ENCODE measurements at places on chromosomes 1 and 21. TPM values are rescaled to one million over a fixed set of nuclear protein-coding genes. Genes with fewer than 3 reads are reported as not detected.

DNA sequence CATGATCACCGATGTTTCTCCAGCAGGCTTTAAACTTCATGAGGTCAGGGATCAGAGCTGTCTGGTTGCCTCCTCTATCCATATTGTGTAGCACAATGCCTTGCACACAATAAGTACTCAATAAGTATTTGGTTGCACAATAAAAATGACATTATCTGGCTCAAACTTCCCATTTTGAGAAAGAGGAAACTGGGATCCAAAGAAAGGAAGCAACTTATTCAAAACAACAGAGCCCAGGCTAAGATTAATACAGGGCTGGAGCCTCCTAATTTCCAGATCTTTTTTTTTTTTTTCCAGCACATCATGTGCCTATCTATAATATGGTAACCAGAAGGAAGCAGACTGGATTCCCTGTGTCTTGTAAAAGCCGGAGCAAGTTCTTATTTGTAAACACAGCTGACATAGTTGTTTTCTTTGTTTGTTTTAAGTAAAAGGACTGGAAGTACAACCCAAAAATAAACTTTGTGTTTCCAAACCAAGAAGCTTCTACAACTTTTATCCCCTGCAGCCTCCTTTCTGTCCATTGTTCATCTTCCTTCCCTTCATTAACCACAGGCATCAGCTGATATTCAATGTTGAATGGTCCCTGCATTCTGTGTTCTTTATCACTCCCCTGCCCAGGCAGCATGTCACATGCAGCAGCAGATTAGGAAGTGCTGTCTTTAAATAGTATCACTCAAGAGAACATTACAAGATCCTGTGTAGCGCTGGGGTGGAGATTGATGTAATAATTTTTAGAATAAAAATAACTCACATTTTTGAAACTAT, 71.2 kb upstream of the HOOK1 start:
- no peak overlapping the region for H3K27ac ChIP-seq
- no peak overlapping the region for H3K4me3 ChIP-seq
- H3K36me3 ChIP-seq = no peaks in the 10 kb centered on the region
- H3K27me3 ChIP-seq = no peaks in the 10 kb centered on the region

GRCh38 chr1:27864264-27864895, 8.0 kb upstream of the THEMIS2 start:
- no peak overlapping the region for H3K27ac ChIP-seq
- peaks cover 55% of the 10 kb centered on the region for H3K4me1 ChIP-seq
- H3K36me3 ChIP-seq = no peaks in the 10 kb centered on the region
- DNase-seq = no peak
- H3K4me3 ChIP-seq = no peak overlapping the region

GRCh38 chr1:235357485-235358373, 9.5 kb upstream of the TBCE start:
- H3K36me3 ChIP-seq = no peaks in the 10 kb centered on the region
- no peak overlapping the region for H3K4me3 ChIP-seq
- no peak for DNase-seq
- H3K27me3 ChIP-seq = no peaks in the 10 kb centered on the region

DNA sequence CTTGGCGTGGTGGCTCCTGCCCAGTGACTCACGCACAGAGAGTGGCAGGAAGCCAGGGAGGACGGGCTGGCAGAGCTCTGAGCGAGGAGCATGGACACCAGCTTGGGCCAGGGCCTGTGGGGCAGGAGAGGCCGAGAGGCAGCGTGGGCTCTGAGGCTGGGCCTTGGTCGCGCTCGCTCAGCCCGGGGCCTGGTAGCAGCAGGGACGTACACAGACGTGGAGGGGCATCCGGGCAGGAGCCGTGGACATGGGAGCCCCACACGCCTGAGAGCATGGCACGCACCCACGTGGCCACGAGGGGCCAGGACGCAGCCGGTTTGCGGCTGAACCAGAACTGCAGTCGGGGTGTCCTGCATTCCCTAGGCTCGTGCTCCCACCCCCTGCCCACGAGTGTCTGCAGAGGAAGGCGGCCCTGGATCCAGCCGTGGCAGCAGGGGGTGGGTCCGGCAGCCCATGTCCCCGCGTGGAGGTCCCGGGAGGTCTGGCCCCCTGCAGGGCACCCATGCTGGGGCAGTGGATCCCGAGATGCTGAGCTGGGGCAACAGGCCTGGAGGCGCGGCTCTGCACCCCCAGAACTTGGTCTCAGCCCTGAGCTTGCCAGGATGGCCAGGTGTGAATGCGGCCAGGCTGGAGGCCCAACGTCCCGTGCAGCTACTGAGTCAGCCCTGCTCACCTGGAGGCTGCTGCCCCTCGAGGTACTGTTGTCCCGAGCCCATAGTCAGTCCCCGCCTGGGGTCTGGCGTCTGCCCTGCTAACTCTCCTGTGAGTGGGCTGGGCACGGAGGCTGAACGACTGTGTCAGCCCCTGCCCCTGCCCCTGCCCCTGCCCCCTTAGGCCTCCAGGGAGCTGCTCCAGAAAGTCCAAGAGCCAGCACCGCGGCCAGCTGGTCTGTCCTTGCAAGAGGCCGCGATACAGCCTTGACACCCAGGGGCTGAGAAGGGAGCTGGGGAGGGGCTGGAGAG, 61.6 kb downstream of the SLX9 start:
- H3K36me3 ChIP-seq = no peaks in the 10 kb centered on the region
- no peak overlapping the region for H3K27ac ChIP-seq
- H3K27me3 ChIP-seq = no peaks in the 10 kb centered on the region
- DNase-seq = peak; percentile 3
- no peak overlapping the region for H3K4me3 ChIP-seq

DNA sequence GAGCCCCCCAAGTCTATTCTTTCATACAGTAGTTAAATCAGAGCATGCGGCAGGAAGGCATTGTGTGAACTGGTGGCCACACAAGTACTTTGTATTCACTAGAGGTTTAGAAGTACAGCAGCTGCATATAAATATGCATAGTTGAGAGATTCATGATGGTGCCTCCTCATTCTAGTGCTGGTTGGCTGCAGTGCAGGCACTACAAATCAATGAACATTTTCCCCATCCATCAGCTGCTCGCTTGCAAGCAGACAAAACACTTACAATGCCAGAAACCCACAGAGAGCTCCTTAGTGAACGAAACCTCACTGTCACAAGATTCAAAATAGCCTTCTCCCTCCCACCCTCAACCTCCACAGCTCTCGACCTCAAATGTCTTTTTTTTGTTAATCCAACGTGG, 726.2 kb downstream of the USP25 start:
- DNase-seq = no peak
- H3K27ac ChIP-seq = no peak overlapping the region
- H3K4me1 ChIP-seq = no peaks in the 10 kb centered on the region
- H3K27me3 ChIP-seq = no peaks in the 10 kb centered on the region
- no peaks in the 10 kb centered on the region for H3K36me3 ChIP-seq

GRCh38 chr1:201311356-201312011, 28.2 kb downstream of the PKP1 start:
- no peaks in the 10 kb centered on the region for H3K4me1 ChIP-seq
- no peak overlapping the region for H3K27ac ChIP-seq
- DNase-seq = no peak
- no peaks in the 10 kb centered on the region for H3K36me3 ChIP-seq
- no peak overlapping the region for H3K4me3 ChIP-seq
- H3K27me3 ChIP-seq = peaks cover 11% of the 10 kb centered on the region

- DNase-seq = no peak
- H3K27ac ChIP-seq = no peak overlapping the region
- no peaks in the 10 kb centered on the region for H3K36me3 ChIP-seq
- peaks cover 20% of the 10 kb centered on the region for H3K27me3 ChIP-seq
- H3K4me3 ChIP-seq = no peak overlapping the region
These were observed 3.5 kb downstream of the ERRFI1 start for GRCh38 chr1:8022395-8023286.

Gene CD5L
- not detected for total RNA-seq

Gene COL16A1
- not detected for total RNA-seq

DNA sequence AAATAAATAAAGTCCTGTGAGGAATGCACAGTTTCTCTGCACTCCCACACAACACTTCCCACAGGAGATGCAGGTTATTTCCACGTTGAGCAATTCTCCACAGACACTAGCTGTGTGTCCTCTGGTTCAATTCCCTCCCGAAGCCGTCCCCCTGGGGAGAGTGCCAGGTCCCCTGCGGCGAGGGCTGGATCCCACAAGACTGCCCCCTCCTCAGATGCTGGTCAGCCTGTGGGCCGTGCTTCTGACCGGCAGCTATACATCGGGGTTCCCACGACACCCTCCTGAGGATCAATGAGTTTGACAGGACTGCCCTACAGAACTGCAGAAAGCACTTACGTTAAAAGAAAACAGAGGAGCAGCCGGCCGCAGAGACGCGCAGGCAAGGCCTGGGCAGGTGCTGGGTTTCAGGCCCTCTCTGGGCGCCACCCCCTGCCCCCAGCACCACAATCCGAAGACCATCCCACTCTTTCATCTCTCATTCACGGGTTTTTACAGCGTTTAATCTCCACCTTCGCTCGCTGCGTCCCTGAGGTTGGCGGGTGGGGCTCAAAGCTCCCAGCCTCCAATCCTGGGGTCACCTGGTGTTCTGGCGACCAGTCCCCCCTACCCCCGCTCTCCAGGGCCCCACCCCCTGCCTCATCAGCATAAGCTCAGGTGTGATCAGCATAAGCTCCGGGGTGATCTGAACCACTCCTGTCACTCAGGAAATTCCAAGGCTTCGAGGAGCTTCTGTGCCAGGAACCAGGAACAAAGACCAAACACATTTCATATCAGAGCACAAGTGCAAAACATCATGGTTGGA, 9.3 kb downstream of the SLC35E2B start:
- no peak overlapping the region for H3K27ac ChIP-seq
- H3K4me1 ChIP-seq = peaks cover 28% of the 10 kb centered on the region
- DNase-seq = no peak
- H3K27me3 ChIP-seq = no peaks in the 10 kb centered on the region
- peaks cover 13% of the 10 kb centered on the region for H3K36me3 ChIP-seq

DNA sequence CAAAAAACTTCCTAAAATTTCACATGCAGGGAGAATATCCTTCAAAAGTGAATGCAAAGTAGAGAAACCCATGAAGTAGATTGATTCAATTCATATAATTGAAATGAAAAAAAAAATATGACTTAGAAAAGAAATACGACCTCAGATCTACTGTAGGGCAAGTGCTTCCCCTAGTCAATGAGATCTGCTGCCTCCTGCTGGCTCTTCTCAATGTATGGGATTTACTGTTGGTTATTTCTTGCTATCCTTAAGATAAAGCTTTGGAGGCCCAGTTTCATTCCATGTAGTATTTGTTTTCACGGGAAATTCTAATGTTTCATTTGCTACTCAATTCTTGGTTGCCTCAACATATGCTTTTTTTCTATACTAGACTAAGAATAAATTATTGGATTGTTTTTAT, 46.2 kb downstream of the ZNF648 start:
- H3K4me1 ChIP-seq = no peaks in the 10 kb centered on the region
- H3K27ac ChIP-seq = no peak overlapping the region
- H3K4me3 ChIP-seq = no peak overlapping the region
- no peak for DNase-seq

Gene ACTA1
- not detected for total RNA-seq

GRCh38 chr1:63014267-63014666, 230.3 kb downstream of the ATG4C start:
- no peak for DNase-seq
- no peak overlapping the region for H3K27ac ChIP-seq
- H3K4me3 ChIP-seq = no peak overlapping the region

Gene VCAM1
- total RNA-seq = not detected

GRCh38 chr21:36883532-36884486, 82.7 kb downstream of the HLCS start:
- H3K27me3 ChIP-seq = no peaks in the 10 kb centered on the region
- no peak overlapping the region for H3K27ac ChIP-seq
- no peak overlapping the region for H3K4me3 ChIP-seq

Gene LCE2B
- total RNA-seq = not detected

DNA sequence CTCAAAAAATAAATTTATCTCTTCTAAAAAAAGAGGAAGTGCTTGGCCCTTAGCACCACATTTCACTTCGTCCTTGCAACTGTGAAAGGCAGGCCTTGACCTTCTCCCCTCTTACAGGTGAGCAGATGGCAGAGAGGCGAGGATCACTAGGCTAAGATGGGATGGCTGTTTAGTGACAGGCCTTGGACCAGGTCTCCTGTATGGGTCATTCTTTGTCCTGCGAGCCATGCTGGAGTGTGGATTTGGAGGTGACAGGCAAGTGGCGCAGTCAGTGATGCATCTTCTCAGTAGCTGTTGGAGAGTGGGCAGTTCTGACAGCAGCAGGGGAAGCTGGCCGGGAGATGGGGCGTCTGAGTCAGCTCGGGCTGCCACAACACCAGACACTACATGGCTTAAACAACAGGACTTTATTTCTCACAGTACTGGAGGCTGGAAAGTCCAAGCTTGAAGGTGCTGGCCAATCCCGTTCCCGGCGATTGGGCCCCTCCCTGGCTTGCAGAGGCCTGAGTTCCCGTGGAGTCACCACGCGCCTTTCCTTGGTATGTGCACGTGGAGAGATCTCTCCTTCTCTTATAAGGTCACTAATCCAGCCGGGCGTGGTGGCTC, 16.5 kb downstream of the SLC27A3 start:
- peaks cover 12% of the 10 kb centered on the region for H3K4me1 ChIP-seq
- H3K4me3 ChIP-seq = no peak overlapping the region
- DNase-seq = no peak
- H3K27me3 ChIP-seq = no peaks in the 10 kb centered on the region

DNA sequence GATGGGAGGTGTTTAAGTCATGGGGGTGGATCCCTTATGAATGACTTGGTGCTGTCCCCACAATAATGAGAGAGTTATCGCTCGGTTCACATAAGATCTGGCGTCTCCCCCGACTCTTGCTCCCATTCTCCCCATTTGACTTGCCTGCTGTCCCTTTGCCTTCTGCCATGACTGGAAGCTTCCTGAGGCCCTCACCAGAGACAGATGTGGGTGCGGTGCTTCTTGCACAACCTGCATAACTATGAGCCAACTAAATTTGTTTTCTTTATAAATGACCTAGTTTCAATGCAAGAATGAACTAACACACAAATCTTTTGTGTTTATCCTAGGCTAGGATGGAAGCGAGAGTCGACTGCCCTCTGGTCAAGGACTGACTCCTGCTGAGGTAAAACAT, 31.2 kb upstream of the CDC14A start:
- DNase-seq = no peak
- H3K36me3 ChIP-seq = no peaks in the 10 kb centered on the region
- no peak overlapping the region for H3K27ac ChIP-seq
- H3K27me3 ChIP-seq = no peaks in the 10 kb centered on the region
- no peak overlapping the region for H3K4me3 ChIP-seq
- H3K4me1 ChIP-seq = no peaks in the 10 kb centered on the region

Gene ASTN1
- not detected for total RNA-seq

Gene SPRR2A
- not detected for total RNA-seq
